Spinal cord (tissue), 10 donors: ENCODE measurements at places on chromosomes 5 and 9.

DNA sequence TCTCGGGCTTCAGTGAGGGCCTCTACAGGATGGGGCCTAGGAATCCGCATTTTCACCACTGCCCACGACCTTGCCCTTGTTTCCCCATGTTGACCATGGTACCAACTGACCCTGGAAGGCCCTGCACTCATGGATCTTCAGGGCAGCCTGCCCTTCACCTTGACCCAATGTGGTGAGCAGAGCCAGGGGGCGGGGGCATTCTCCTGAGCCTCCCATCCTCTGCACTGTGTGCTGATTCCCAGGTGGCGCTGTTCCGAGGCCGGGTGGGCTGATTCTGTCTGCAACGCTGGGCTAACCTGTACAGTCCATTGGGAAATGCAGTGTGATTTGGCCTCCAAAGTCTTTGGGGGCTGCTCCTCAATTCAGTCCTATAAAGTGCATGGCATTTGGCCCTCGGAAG is 68.7 kb downstream of the SHB start:
- DNase-seq, result no peak

- DNase-seq, result no peak
These were observed 4.4 kb downstream of the SLIT3 start for GRCh38 chr5:169296419-169297143.

DNA sequence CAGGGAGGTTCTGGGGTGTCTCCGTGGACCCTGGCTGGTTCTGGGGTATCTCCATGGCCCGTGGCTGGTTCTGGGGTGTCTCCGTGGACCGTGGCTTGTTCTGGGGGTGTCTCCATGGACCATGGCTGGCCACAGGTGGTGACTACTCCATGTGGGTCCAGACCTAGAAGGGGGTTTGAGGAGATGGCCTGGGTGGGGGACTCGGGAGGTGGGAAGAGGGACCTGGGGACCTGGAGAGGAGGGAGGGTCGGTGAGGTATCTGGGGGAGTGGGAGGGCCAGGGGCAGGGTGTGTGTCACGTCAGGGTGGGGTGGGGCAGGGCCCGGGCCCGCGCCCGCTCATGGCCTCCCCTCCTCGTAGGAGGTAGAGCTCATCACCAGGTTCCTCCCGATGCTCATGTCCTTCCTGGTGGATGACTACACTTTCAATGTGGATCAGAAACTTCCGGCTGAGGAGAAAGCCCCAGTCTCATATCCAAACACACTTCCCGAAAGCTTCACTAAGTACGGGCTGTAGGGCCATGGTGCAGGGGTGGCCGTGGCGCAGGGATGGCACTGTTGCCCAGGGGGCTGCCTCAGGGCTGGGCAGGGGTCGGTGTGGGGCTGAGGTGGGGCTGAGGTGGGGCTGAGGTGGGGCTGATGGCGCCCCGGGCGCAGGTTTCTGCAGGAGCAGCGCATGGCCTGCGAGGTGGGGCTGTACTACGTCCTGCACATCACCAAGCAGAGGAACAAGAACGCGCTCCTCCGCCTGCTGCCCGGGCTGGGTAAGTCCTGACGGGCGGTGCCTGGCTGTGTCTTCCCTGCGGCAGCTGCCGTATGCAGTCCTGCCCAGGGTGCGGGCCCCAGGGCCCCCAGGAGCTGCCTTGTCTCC is 10.7 kb upstream of the TOR4A start:
- DNase-seq, result no peak

- peak; percentile 85 for DNase-seq
These were observed 3.4 kb downstream of the SLC6A19 start for GRCh38 chr5:1204693-1205242.

DNA sequence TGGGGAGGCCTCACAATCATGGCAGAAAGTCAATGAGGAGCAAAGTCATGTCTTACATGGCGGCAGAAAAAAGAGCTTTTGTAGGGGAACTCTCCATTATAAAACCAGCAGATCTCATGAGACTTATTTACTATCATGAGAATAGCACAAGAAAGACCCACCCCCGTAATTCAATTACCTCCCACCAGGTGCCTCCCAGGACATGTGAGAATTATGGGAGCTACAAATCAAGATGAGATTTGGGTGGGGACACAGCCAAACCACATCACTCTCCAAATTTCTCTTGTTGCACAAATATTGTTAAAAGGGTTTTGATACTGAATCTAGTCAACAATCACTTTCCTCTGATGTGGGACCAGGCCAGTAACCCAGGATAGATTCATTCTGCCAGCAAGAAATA is 1176.1 kb downstream of the CDH9 start:
- DNase-seq, result no peak

GRCh38 chr5:91332267-91333045 is 50.7 kb downstream of the ARRDC3 start:
- no peak for DNase-seq

DNA sequence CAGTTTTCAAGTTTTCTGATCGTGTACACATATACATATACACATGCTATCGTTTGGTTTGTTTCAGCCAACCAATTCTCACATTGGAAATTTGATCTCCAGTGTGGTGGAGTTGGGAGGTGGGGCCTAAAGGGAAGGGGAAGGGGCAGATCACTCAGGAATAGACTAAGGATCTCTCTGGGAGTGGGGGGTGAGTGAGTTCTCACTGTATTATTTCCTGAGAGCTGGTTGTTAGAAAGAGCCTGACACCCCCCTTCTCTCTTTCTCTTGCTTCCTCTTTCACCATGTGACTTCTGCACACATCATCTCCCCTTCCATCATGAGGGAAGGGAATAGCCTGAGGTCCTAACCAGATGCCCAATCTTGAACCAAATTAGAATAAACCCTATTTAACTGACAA is 551.7 kb downstream of the MAT2B start:
- no peak for DNase-seq

GRCh38 chr5:8944005-8944404 is 601.9 kb downstream of the SEMA5A start:
- no peak for DNase-seq

DNA sequence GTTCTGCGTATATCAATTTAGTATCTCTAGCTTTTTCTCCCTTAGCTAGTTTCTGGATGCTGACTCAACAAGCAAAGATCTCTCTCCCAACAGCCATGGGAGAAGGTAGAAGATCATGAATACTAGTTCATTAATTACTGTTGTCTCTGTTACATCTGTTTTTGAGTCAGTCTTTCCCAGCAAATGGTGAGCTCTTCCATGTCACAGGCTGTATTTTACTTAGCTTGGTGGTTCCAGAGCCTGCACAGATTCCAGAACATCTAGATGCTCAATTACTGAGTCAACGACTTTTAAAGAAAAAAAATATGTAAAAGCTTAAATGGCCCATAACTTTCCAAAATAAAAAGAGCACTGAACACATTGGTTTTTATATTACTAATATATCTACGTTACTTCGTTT is 307.2 kb downstream of the NSG2 start:
- DNase-seq, result no peak

- no peak for DNase-seq
These were observed 16.6 kb downstream of the ZNF608 start for GRCh38 chr5:124729720-124730359.
